Activated naive CD8-positive, alpha-beta T cell treated with anti-CD3 and anti-CD28 coated beads for 36 hours (primary cell): ENCODE measurements at places on chromosomes 12 and 14. TPM values are rescaled to one million over a fixed set of nuclear protein-coding genes. Genes with fewer than 3 reads are reported as not detected.

DNA sequence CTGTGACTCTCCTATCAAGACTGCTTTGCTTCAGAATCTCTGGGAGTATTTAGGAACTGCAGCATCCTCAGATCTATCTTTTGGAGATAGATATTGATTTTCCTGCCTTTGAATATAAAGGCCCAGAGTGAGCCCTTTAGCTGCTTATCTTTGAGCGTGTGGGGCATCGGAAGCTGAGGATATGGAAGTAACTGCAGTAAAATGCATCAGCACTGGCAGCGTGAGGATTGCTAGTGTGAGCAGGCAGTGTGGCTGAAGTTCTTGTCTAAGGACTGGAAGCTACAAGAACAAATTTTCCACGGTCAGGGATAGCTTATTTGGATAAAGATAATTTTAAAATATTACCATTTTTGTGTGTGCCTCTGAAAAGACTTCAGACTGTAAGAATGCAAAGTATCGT is 474.7 kb downstream of the NPAS3 start:
- no peak overlapping the region for H3K4me3 ChIP-seq
- no peaks in the 10 kb centered on the region for H3K36me3 ChIP-seq
- H3K4me1 ChIP-seq: no peaks in the 10 kb centered on the region
- H3K27ac ChIP-seq: no peak overlapping the region

NAV3 gene
- total RNA-seq: not detected

C12orf43 gene
- 32.4 TPM for total RNA-seq

GRCh38 chr14:21258005-21258888 is 11.0 kb downstream of the HNRNPC start:
- H3K27me3 ChIP-seq: no peaks in the 10 kb centered on the region
- DNase-seq: no peak
- H3K4me3 ChIP-seq: peak overlapping the region; percentile 60
- H3K27ac ChIP-seq: peak overlapping the region; percentile 74

TEX52 gene
- not detected for total RNA-seq

VPS29 gene
- total RNA-seq: 84.5 TPM

DNA sequence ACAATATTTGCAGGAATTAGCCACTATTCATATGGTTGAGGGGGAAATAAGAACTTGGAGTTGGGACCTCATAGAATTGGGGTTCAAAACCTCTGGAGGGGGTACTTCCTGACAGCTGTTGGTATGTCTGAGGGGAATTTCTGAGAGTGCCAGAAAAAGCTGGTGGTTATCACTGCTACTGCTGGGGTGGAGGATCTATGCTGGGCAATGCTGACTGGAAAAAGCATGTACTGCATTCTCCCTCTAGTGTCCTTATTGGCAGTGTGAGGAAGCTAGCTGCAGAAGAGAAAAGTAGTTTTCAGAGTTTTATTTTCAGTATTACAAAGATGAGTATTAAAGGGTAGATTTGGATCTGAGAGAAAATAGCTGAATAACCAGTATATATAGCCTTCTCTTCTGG is 88.8 kb downstream of the FUT8 start:
- peaks cover 31% of the 10 kb centered on the region for H3K36me3 ChIP-seq
- no peaks in the 10 kb centered on the region for H3K27me3 ChIP-seq
- peak overlapping the region; percentile 37 for H3K27ac ChIP-seq
- peaks cover 32% of the 10 kb centered on the region for H3K4me1 ChIP-seq
- H3K4me3 ChIP-seq: no peak overlapping the region

- H3K27me3 ChIP-seq: no peaks in the 10 kb centered on the region
- DNase-seq: no peak
- no peaks in the 10 kb centered on the region for H3K36me3 ChIP-seq
Measured at GRCh38 chr12:18461758-18462157, 200.4 kb downstream of the PIK3C2G start.

VRTN gene
- total RNA-seq: not detected

DNA sequence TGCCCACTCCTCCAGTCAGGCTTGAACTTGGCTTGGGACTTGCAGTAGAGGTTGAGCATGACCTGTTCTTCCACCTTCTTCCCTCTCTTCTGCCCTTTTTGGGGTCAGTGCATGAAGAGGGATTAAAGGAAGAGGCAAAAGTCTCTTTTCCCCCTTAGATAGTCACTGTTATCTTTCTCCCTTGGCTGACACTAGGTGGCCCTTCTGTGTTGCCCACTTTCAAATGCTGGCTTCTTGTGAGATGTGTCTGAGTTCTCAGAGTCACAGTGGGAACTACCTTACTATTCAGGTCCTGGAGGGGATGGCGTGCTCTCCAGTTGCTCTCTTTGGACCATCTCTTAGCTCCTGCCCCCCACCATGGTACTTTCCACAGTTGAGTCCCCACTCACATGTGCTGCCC is 73.6 kb downstream of the GPR65 start:
- no peak overlapping the region for H3K27ac ChIP-seq
- DNase-seq: no peak
- no peaks in the 10 kb centered on the region for H3K36me3 ChIP-seq

DNA sequence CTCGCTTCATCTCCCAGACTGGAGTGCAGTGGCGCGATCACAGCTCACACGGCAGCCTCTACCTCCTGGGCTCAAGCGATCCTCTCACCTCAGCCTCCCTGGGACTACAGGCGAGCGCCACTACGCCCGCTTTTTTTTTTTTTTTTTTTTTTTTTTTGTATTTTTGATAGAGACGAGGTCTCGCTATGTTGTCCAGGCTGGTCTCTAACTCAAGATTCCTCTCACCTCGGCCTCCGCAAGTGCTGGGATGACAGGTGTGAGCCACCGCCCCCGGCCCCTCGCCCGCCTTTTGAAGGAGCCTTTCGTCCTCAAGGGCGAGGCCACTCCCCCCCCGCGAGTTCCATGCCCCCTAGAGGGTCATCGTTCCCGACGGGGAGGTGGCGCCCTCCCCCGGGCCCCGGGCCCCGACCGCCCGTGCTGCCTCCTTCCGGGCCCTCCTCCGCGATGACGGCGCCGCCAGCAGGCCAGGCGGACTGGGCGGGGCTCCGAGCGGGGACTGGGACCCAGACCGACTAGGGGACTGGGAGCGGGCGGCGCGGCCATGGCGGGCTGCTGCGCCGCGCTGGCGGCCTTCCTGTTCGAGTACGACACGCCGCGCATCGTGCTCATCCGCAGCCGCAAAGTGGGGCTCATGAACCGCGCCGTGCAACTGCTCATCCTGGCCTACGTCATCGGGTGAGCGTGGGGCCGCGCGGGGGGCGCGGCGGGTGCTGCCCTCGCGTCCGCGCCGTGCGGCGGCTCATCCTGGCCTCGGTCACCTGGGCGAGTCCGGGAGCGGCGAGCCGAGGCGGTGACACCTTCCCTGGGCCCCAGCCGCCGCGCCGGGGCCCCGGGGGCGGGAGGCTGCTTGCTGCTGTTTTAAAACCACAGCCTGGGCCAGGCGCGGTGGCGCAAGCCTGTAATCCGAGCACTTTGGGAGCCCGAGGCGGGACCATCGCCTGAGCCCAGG is at the start of gene P2RX4:
P2RX4 (plus strand) TSS at position 506 of the 949 bp plus-strand sequence; CDS start at position 542, 36 bp downstream.
- no peaks in the 10 kb centered on the region for H3K27me3 ChIP-seq
- H3K36me3 ChIP-seq: peaks cover 12% of the 10 kb centered on the region
- peak; percentile 92 for DNase-seq
- H3K27ac ChIP-seq: peak within 1 kb of the TSS; percentile 90
- peak within 1 kb of the TSS; percentile 84 for H3K4me3 ChIP-seq

ARF3 gene
- 81.8 TPM for total RNA-seq

DNA sequence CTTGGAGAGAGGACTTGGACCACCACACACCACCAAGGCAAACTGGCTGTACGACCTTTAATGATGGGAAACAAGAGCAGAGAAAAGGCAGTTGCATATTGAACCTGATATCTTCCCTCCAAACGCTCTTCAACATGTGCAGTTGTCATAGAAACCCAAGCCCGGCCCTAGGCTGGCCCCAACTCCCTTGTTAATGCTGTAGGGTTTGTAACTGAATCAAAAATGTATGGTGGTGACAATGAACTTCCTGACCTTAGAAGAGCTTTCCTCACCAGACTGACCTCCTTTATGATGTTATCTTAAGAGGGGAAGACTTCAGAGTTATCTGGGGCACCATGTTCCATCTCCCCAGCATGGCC is 12.3 kb downstream of the APOLD1 start:
- H3K36me3 ChIP-seq: no peaks in the 10 kb centered on the region
- no peak overlapping the region for H3K4me3 ChIP-seq
- H3K4me1 ChIP-seq: peaks cover 10% of the 10 kb centered on the region
- no peaks in the 10 kb centered on the region for H3K27me3 ChIP-seq

DNA sequence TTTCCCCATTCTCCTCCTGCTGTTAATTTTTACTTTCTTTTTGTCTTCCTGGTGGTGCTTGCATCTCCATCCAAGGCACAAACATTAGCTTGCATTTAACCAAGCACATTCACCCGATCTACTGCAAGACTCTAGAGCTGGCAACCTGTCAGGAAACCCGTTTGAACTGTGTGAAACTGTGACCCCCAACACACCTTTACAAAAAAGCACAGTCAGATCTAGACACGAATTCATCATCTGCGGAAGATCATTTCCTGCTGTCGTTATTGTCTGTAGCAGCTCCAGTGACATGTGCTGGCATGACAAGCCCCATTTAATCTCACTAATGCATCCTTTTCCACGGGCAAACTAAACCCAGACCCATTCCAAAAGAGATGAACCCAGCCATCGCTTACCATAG is 340.5 kb downstream of the VRK1 start:
- DNase-seq: no peak
- H3K4me3 ChIP-seq: no peak overlapping the region
- peaks cover 4% of the 10 kb centered on the region for H3K27me3 ChIP-seq
- peaks cover 4% of the 10 kb centered on the region for H3K36me3 ChIP-seq
- H3K27ac ChIP-seq: no peak overlapping the region

GRCh38 chr14:29321646-29322045 is 555.1 kb downstream of the FOXG1 start:
- no peak overlapping the region for H3K4me3 ChIP-seq
- H3K27ac ChIP-seq: no peak overlapping the region
- H3K4me1 ChIP-seq: no peaks in the 10 kb centered on the region
- DNase-seq: no peak
